ENCODE measurements at places on chromosomes 5 and 9.

- H3K27ac ChIP-seq, result no peak overlapping the region
- H3K36me3 ChIP-seq, result no peaks in the 10 kb centered on the region
- no peaks in the 10 kb centered on the region for H3K4me1 ChIP-seq
These were observed 21.6 kb upstream of the B4GALT1 start for GRCh38 chr9:33188711-33189110.

- no peak overlapping the region for H3K4me3 ChIP-seq
- no peaks in the 10 kb centered on the region for H3K36me3 ChIP-seq
- H3K4me1 ChIP-seq, result peaks cover 8% of the 10 kb centered on the region
- H3K27me3 ChIP-seq, result no peaks in the 10 kb centered on the region
These were observed 220.9 kb downstream of the GADD45G start for GRCh38 chr9:89825669-89826068.

DNA sequence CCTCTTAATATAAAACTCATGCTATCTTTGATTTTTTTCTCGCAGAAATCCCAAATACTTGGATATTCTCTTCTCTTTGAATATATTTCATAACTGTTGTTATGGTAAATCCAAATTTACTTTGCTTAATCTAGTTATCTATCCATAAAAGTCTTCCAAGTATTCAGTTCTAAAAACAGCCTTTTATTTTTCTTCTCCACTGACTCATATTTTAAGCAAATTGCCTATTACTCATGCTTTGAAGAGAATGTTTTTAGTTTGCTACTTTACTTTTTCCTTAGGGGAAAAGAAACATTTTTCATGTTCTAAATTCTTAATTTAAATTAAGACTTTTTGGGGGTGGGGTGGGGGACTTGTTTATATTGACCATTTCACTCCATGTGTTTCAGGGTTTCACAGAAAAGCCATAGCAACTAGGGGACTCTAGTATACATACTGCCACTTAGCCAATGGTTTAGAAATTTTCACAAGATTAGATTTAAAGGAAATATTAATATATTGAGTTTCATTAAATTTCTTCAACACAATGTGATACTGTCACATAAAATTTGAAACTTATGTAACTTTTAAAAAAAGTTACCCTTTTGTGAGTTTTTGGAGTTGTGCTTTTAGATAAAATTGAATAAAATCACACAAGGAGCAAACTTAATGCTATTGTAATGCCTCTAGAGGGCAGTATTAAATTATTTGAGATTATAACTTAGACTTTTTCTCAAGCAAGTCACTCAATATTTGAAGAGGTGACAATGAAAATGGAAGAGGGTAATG, 545.8 kb upstream of the ARRDC3 start:
- no peak for DNase-seq
- no peak overlapping the region for H3K27ac ChIP-seq
- H3K4me1 ChIP-seq, result no peaks in the 10 kb centered on the region
- H3K4me3 ChIP-seq, result no peak overlapping the region
- H3K27me3 ChIP-seq, result no peaks in the 10 kb centered on the region
- no peaks in the 10 kb centered on the region for H3K36me3 ChIP-seq

DNA sequence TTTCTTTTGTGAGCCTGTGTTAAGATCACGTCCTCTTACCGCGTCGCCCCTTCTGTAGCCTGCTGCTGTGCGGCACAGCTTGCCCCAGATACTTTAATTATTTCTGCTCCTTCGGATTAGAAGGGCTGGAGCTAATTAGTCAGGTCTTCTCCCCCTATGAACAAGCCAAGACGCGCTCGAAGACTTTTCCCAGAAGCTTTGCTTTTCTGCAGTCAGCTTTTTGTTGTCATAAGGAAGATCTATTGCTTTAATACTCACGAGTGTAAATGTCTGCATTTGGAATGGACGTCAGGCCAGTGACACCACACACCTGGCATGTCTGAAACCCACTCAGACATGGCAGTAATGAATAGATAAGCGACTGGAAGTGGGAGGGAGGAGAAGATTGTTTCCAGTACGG, 37.0 kb downstream of the PRUNE2 start:
- no peaks in the 10 kb centered on the region for H3K4me1 ChIP-seq
- H3K36me3 ChIP-seq, result no peaks in the 10 kb centered on the region
- H3K4me3 ChIP-seq, result no peak overlapping the region
- H3K27me3 ChIP-seq, result no peaks in the 10 kb centered on the region

GRCh38 chr5:13919087-13919486, 25.4 kb downstream of the DNAH5 start:
- DNase-seq, result no peak
- no peaks in the 10 kb centered on the region for H3K27me3 ChIP-seq
- no peaks in the 10 kb centered on the region for H3K36me3 ChIP-seq
- no peaks in the 10 kb centered on the region for H3K4me1 ChIP-seq
- no peak overlapping the region for H3K4me3 ChIP-seq

- H3K4me3 ChIP-seq, result no peak overlapping the region
- no peaks in the 10 kb centered on the region for H3K27me3 ChIP-seq
- H3K27ac ChIP-seq, result no peak overlapping the region
- no peak for DNase-seq
These were observed 74.8 kb downstream of the SLF1 start for GRCh38 chr5:94693043-94693822.

GRCh38 chr5:1468629-1469527, 23.6 kb upstream of the SLC6A3 start:
- H3K36me3 ChIP-seq, result peaks cover 21% of the 10 kb centered on the region
- H3K4me1 ChIP-seq, result no peaks in the 10 kb centered on the region
- DNase-seq, result no peak

GRCh38 chr5:95870105-95870672, 47.7 kb upstream of the GLRX start:
- H3K27ac ChIP-seq, result no peak overlapping the region
- H3K27me3 ChIP-seq, result no peaks in the 10 kb centered on the region
- peaks cover 22% of the 10 kb centered on the region for H3K4me1 ChIP-seq
- H3K36me3 ChIP-seq, result no peaks in the 10 kb centered on the region

GRCh38 chr9:124754289-124754688, 16.8 kb downstream of the NR6A1 start:
- DNase-seq, result no peak
- H3K4me1 ChIP-seq, result no peaks in the 10 kb centered on the region
- no peaks in the 10 kb centered on the region for H3K27me3 ChIP-seq
- no peak overlapping the region for H3K27ac ChIP-seq
- no peaks in the 10 kb centered on the region for H3K36me3 ChIP-seq

DNA sequence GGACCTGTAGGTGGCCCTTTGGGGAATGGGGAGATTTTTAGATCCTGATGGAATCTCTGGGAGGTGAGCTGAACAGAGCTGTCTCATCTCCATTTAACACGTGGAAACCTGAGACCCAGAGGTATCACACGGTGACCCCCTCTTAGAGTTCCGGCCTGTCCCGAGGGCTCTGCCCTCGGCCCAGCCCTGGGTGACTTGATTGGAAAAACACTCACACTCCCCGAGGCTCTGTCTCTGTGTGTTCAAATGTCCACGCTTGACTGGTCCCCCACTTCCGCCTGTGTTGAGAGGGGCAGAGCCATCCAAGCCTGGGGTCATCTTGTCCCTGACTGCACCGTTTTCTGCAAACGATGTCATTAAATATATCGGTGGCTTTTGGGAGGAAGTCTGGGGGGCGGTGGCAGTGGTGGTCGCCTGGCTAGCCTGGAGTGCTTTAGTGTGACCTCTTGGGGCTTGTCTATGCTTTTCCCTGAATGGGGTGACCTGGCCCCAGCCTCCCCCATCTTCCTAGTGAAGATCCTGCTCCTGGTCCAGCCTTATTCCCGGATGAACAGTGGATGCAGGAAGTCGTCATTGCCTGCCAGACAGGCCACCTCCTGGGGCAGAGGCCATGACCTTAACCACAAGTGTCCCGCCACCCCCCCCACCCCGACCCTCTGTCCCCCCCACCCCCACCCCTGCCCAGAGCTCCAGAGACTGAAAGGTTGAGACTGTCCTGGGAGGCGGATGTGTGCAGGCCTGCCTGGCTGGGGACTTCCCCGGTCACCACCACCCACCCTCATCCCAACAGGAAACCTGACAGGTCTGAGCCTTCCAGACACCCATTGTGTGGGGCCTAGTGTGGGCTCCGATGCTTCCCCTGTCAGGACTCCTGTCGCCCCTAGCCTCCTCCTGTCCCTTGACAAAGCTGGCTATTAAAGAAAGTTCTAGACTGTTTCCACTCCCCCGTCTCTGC, 5.3 kb upstream of the DAB2IP start:
- no peak overlapping the region for H3K27ac ChIP-seq
- H3K4me3 ChIP-seq, result no peak overlapping the region
- DNase-seq, result no peak
- peaks cover 34% of the 10 kb centered on the region for H3K27me3 ChIP-seq
- no peaks in the 10 kb centered on the region for H3K36me3 ChIP-seq
- no peaks in the 10 kb centered on the region for H3K4me1 ChIP-seq

GRCh38 chr5:164175083-164175482, 669.7 kb downstream of the MAT2B start:
- H3K4me3 ChIP-seq, result no peak overlapping the region
- DNase-seq, result no peak
- no peaks in the 10 kb centered on the region for H3K4me1 ChIP-seq
- no peaks in the 10 kb centered on the region for H3K36me3 ChIP-seq
- no peaks in the 10 kb centered on the region for H3K27me3 ChIP-seq

GRCh38 chr5:176441921-176442323, 6.3 kb upstream of the FAF2 start:
- no peaks in the 10 kb centered on the region for H3K27me3 ChIP-seq
- no peaks in the 10 kb centered on the region for H3K4me1 ChIP-seq
- H3K27ac ChIP-seq, result no peak overlapping the region

DNA sequence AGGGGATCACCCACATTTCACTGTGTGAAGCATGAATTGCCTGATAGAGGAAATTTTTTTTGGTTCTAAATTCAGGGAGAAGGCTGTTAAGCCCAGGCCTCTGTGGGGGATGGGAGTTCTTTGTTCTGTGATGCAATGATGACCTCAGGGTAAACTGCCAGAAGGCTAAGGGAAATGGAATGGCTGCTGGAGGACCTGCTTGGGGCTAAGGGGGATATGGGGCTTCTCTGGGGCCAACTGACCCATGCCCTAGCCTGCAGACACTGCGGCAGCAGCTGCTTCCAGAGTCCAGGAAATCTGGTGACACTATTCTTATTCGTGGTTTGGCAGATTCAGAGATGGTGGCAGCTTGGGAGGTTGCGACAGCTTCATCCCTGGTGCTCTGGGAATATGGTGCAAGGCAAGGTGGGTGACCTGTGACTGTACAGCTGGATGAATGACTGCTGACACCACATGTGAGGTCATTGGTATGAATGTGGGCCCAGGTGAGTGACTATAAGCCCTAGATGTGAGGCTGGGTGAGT, 30.3 kb downstream of the VCP start:
- no peak for DNase-seq
- peaks cover 21% of the 10 kb centered on the region for H3K36me3 ChIP-seq
- no peaks in the 10 kb centered on the region for H3K4me1 ChIP-seq
- H3K27ac ChIP-seq, result no peak overlapping the region
- H3K4me3 ChIP-seq, result no peak overlapping the region

GRCh38 chr5:174139623-174140022, 94.1 kb downstream of the NSG2 start:
- H3K4me1 ChIP-seq, result no peaks in the 10 kb centered on the region
- H3K36me3 ChIP-seq, result no peaks in the 10 kb centered on the region
- H3K27ac ChIP-seq, result no peak overlapping the region
- H3K4me3 ChIP-seq, result no peak overlapping the region
- DNase-seq, result no peak

GRCh38 chr9:86207193-86207592, 52.3 kb downstream of the C9orf153 start:
- no peaks in the 10 kb centered on the region for H3K4me1 ChIP-seq
- H3K4me3 ChIP-seq, result no peak overlapping the region
- no peaks in the 10 kb centered on the region for H3K36me3 ChIP-seq
- H3K27me3 ChIP-seq, result no peaks in the 10 kb centered on the region
- H3K27ac ChIP-seq, result no peak overlapping the region

DNA sequence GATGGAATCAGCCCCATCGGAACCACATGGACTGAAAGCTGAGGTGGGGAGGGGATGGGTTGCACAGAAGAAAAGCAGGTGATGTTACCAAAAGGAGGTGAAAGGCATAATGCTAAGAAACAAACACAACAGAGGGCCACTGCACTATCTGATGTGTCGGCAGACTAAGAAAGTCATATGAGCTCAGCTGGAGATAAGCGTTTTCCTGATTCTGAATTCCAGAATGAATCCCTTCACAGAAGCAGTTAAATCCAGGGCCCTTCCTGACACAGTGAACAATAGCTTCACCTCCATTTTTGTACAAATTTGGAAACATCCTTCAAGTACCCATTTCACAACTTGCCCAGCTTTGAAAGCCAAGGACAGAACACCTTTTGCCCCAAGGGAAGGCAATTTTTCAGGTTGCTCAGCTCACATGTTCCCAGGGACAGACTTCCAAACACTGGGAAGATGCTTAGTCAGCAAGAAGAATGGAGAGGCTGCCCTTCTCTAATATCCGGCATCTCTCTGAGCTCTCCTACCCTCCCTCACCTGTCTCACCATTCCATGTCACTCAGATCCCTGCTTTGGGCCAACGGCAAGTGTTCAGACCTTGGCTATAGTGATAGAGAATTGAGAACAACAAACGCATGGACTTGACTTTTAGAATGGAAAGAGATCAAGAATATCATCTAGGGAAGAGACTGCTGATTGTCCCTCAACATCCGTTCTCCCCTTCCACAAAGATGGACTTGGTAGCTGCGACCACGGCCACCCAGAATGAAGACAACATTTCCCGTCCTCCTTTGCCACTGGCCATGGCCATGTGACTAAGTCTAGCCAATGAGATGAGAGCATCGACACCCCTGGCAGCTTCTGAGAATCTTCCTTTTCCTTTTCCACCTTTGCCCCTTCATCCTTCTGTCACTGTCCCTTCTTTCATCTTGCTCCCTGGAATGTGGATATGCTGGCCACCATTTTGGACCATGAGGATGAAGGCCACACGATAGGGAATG, 68.6 kb upstream of the IL17B start:
- no peaks in the 10 kb centered on the region for H3K4me1 ChIP-seq
- H3K27ac ChIP-seq, result no peak overlapping the region
- H3K36me3 ChIP-seq, result no peaks in the 10 kb centered on the region
- H3K4me3 ChIP-seq, result no peak overlapping the region

DNA sequence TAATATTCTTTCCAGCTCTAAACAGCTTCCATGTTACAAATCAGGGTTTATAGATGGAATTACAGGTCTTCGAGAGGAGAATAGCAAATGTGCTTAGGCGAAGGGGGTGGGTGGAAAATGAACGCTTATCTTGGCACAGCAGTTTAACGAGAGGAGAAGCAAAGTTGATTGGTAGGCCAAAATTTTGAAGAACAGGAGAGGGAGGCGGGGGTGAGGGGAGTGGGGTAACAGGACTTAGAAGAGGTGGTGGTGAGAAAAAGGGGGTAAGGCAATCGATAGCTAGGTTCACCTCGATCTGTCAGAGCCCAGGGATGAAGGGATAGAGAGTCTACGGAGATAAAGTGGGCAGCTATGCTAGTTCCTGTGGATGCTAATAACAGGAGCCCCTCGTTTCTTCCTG, 764 bp downstream of the ANKRA2 start:
- H3K36me3 ChIP-seq, result peaks cover 20% of the 10 kb centered on the region
- no peaks in the 10 kb centered on the region for H3K27me3 ChIP-seq
- peak overlapping the region; percentile 96 for H3K27ac ChIP-seq
- peak; percentile 22 for DNase-seq
- peaks cover 22% of the 10 kb centered on the region for H3K4me1 ChIP-seq

- H3K36me3 ChIP-seq, result no peaks in the 10 kb centered on the region
- no peak overlapping the region for H3K27ac ChIP-seq
- H3K4me3 ChIP-seq, result no peak overlapping the region
- peaks cover 12% of the 10 kb centered on the region for H3K27me3 ChIP-seq
- DNase-seq, result no peak
These were observed 177.2 kb upstream of the PITX1 start for GRCh38 chr5:135211083-135211790.

Data from T-cell (primary cell).